ENCODE measurements at places on chromosomes 2 and 18.

- no peak for DNase-seq
Observed at GRCh38 chr2:241689306-241689705, 2.7 kb upstream of the DTYMK start.

DNA sequence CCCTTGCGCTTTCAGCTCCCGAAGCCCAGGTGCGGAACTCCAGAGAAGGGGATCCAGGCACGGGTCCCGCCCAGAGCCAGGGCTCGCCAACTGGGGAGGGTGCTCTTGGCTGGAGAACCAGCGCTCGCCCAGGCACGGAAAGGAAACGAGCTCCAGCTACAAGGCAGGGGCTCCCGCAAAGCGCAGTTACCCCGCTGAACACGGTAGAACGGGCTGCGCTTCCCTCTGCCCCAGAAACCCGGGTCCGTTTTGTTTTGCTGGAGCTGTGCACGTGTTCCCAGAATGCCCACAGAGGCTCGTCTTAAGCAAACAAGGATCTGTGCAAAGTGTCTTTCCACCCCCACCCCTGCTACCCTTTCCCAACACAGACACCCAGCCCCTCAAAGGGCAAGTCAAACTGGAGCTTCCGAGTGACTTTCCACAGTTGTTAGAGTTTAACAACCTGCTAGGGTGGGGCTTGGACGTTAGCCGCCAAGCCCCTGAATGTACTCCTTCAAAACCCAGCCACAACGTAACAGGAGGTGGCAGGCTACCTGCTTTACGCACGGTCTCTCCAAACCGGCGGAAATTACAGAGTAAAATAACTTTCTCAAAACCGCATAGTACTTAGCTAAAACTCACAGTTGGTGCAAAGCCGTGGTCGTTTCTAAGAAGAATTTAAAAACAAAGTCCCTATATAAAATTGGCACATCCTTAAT lies 775 bp downstream of the RNF125 start:
- DNase-seq, result peak; percentile 60

DNA sequence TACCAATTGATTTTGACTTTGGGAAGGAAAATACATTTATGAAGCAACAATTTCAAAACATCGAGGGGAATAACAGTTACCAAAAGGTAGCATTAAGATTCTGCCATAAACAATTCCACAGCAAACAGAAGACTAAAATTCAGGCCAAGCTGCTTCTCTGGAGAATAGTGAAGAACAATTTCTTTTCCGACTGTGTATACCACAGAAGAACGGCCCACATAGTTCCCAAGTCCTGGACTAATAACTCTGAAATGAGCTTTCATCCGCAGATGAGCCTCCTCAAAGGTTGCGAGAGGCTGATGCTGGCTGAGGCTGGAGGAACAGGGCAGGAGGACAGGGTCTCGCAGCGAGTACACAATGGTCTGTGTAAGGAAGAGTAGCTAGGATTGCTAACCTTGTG lies 278.9 kb upstream of the TCF4 start:
- DNase-seq, result no peak

DNA sequence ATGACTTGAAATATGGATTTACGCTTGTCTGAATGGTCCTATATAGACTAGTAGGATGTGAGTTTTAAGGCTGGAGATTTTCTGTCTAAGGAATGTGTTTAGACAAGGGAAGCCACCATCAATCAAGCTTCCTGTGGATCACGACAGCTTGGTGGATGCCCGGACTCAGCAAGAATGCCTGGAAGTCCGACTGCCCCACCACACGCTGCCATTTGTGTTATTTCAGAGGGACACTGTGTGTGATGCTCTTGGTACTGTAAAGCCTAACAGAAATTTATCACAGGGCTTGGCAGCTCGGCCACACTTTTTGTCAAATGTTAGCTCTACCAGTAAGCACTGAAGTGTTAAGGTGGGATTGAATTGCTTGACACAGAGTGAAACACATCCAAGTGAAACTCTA lies 127.1 kb upstream of the CDH7 start:
- DNase-seq, result no peak

DNA sequence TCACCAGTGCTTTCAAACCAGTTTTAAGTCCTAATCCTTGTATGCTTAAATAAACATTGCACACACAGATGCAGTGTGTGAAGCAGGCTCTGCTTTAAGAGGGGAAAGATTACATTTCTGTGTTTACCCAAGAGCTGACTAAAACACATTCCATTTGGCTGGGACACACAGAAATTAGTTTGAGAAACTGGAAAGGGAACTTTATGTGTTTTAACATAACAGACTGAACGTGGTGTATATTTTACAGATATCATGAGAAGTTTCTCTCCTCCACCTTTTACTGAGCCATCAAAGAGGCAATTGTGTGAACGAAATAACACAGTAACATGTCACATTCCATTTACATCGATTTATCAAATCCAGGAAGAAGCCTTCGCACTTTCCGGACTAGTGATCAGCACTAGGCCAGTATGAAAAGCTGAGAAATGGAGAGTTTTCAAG lies 121.8 kb downstream of the MAIP1 start:
- no peak for DNase-seq

DNA sequence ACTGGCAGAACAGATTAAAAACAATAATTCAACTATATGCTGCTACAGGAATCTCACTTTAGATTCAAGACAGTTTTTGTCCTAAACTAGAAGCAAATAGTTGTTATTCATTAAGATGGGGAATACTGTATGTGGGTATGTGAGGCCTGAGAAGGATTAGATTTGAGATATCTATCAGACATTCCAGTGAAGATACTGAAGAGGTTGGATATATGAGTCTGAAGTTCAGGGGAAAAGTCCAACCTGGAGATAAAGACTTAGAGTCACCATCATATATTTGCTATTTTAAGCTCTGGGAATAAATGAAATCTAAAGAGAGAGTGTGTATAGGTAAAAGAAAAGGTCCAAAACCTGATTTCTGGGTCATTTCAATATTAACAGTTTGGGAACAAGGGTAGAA lies 96.2 kb upstream of the RBBP8 start:
- no peak for DNase-seq

- no peak for DNase-seq
Observed at GRCh38 chr2:238257786-238258700, 18.2 kb upstream of the HES6 start.

DNA sequence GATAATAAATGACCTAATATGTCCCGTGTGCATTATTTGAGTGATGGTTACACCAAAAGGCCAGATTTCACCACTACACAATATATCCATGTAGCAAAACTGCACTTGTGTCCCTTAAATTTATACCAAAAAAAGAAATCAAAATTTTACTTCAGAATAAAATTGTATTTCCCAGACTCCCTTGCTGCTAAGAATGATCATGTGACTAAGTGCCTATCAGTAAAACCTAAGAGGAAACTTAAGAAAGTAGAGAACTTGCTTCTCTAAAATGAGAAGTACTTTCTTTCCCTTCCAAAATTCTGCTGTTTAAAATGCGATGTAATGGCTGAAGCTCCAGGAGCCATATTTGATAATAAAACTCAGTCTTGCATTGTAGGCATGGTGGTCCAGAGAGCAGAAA lies 24.0 kb downstream of the PROKR1 start:
- DNase-seq, result no peak

GRCh38 chr2:31397094-31397493 lies 17.4 kb downstream of the XDH start:
- DNase-seq, result no peak

DNA sequence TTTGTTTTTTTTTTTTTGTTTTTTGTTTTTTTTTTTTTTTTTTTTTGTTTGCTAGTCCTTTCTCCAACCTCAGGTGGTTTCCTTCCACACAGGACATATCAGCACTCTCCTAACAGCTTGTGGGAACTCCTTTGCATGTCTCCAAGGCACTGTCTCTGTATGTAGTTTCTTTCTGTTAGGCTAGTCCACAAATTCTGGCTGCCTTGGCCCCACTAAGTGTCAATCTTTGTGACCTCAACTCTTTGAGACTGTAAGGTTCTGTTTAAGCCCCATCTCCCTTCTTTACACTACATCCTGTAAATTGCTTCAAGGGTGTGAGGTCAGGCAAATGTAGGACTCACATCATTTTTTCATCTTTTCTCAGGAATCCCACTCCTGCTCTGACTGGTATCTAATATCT lies 85.1 kb downstream of the NCOA1 start:
- no peak for DNase-seq

GRCh38 chr2:8315531-8316165 lies 366.2 kb upstream of the ID2 start:
- DNase-seq, result no peak

GRCh38 chr18:58761241-58761969 lies 90.1 kb downstream of the MALT1 start:
- DNase-seq, result no peak

GRCh38 chr18:79784965-79785770 lies 12.6 kb upstream of the KCNG2 start:
- no peak for DNase-seq

DNA sequence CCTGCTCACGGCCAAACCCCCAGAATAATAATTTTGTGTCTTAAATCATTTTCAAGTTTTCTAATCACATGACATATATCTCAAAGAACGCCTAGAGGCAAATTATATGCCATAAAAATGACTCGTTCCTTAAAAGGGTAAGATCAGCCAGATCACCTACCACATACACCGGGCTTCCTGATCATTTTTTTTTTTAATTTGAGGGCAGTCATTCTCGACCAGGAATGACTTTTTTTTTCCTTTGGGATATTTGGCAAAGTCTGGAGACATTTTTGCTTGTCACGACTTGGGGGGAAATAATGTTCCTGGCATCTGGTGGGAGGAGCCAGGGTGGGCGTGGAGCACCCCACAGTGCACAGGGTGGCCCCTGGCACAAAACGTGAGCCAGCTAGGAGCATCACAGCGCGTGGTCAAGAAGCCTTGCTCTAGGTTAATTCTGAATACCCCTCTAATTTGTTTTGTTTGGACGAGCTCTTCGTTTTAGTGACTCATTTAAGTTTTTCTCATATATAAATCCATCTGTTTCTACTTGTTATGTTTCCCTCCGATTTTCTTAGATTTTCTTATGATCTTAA lies 94.9 kb downstream of the TWIST2 start:
- DNase-seq, result no peak

DNA sequence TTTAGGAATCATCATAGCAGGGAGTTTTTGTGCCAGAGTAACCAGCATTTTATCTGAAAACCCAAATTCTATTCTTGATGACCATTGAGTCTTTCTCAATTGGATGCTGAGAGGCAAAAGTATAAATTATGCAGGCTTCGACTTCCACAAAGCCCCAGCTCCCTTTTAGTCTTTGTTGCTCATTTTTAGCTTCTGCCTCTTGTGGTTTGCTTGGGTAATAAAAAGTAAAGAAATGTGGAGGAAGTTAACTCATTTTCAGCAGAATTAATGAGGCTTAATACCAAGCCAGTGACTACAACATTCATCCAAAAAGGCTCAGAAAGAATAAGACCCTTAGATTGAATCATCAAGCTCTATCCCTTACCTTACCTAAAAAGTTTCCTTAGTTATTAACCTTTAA lies 18.6 kb downstream of the ERMN start:
- DNase-seq, result no peak

DNA sequence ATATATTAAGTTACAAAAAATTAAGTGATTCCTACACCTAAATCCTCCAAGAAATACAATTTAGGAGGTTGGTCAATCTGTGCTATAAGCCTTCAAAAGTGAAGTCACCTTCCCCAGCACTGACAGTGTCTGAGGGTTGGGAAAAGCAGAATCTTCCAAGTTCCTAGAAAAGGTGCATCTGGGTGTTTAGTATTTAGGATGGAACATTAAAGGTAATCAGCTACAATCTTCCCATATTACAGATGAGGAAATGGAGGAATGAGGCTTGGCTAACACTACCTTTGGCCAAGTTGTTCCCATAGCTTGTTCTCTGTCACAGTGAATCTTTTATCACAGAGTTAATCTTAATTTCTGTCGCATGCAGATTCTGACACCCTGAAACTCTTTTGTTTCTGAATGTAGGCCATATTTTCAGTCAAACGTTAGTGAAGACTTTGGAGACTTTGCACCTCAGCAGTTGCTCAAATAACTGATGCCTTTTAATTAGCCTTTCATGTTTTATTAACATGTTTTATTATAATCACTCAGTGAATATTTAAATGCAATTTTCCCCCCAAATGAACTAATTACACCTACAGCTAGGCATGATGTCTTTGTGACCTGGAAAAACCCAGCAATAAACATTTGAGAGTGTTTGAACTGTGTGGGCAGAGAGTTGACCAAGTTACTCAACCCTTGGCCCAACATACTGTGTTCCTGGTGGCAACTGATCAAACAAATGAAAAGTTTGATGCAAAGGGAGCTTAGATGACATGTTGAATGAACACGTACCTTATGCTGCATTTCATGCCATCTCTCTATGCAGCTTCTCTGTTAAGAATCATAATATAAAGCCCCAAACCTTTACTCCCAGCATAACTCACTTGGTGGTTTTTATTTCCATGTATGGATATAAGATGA lies 17.6 kb downstream of the FN1 start:
- DNase-seq, result no peak

- no peak for DNase-seq
Observed at GRCh38 chr18:52861558-52861957, 521.6 kb downstream of the DCC start.

DNA sequence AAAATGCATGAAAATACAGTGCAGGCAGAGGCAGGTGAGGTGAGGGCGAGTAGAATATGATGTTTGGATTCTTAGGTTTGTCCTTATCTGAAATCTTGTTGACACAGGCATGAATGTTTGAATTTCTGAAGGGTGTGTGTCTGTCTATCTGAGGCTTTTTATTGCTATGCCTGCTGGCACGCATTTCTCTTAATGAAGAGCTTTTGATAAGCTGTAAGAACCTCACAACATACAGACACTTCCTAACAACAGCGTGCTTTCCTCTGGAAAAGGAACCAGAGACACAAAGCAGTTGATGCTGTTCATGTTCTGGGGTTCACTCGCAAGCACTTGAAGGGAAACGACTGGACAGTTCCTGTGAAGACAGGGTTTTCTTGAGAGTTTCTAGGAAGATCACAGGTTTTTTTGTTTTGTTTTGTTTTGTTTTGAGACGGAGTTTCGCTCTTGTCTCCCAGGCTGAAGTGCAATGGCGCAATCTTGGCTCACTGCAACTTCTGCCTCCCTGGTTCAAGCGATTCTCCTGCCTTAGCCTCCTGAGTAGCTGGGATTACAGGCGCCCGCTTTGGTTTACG lies 33.3 kb upstream of the CABLES1 start:
- DNase-seq, result no peak

GRCh38 chr18:57397440-57398132 lies 37.6 kb upstream of the ONECUT2 start:
- DNase-seq, result no peak

GRCh38 chr2:97936199-97936598 lies 59.5 kb downstream of the TMEM131 start:
- no peak for DNase-seq

GRCh38 chr2:105515581-105516415 lies 116.9 kb upstream of the FHL2 start:
- no peak for DNase-seq

DNA sequence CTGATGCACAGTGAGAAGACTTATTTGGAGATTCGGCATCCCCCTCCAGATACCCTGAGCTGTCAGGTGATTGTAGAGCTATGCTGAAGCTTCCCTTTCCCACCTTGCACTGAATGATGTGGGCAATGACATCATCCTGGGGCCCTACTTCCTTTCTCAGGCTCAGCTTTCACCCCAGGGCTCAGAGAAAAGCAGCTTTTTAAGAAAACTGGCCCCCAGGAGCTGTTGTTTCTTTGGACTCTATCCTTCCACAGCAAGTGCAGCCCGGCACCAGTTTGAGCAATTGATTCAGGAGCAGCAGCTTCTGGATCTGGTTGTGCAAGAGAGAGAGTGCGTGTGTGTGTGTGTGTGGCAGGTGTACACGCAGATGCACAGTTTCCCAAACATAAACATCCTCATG lies 251.3 kb downstream of the ANAPC1 start:
- no peak for DNase-seq

Measured in naive B cell (primary cell).